Tongue (tissue), 3 donors: ENCODE measurements at places on chromosomes 5 and 9. TPM values are rescaled to one million over a fixed set of nuclear protein-coding genes. Genes with fewer than 3 reads are reported as not detected.
A peak's percentile ranks its signal among the peaks of the same experiment; 100 is the strongest.

ENTREP1 gene
- 16.3 TPM for total RNA-seq

FOXD4L4 gene
- total RNA-seq = not detected

- DNase-seq = no peak
Observed at GRCh38 chr5:134460551-134460950, 48.9 kb upstream of the CDKN2AIPNL start.

CDKN2B gene
- total RNA-seq = 2.2 TPM

DNA sequence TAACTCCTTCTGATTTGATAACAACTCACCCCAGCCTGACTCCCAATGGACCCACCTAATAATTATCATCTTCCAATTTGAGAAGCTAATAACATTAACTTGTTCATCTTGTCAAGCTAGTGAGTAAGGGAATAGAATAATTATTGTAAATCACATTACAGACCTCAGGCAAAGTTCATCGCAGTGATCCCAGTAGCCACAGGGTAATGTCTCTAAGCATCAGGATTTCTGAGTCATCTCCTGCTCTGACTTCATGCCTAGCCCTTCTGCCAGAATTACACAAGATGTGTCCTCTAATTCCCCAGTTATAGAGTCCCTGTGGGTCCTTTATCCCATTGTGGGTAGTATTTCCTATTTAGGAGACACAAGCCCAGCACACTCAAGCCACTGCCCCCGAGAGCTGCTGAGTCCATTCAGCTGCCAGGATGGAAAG lies 365.7 kb downstream of the DEPDC1B start:
- DNase-seq = no peak

DNA sequence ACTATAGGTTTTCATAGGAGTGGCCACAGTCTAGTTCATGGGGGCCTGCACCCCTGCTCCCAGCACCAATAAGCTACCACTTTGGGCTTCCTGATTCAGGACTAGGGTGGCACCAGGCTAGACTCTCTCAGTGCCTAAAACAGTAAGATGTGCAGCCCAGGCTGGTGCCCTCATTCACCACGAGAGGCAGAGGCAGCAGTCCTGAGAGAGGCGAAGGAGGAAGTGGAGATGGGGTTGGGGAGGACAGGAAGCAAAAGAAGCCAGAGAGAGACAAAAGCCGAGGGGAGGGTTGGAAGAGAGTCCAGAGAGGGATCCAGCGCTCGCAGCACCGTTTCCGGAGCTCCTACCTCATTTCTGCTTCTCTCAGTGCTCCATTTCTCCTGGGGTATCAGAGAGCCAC lies 180.9 kb downstream of the MED10 start:
- no peak for DNase-seq

- no peak for DNase-seq
Observed at GRCh38 chr9:87694236-87694755, 31.6 kb upstream of the CTSL start.

DNA sequence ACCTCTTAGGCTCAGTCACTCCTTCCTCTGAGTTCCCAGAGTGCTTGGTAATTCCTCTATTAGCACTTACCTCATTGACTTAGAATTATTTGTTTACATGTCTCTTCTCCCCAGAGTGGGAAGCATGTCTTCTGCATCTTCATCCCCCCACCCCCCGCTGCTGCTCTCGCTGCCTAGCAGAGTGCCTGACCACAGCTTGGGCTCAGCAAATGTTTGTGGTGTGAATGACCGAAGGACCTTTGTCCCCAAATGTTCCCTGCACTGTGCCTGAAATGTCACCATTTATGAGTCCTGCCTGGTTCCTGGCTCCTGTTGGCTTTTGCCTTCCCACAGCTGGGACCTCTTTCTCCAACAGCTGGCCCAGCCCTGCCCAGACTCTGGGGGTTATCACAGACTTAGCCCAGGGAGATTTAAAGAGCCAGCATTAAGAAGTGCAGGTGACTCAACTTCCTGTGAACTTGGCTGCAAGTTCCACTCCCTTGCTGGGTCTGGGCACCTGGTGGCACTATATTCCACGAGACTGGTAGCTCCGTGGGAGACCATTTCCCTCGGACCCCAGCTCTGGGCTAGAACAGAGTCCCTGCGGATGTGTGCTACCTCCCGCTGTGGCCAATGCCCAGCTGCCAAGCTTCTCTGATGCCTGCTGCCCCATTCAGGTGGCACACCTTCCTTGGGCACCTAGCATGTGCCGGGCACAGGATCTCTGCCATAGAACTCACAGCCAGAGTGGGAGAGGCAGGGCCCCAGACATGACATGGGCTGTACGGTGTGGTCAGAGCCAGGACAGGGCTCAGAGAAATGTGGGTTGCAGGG lies 1.8 kb upstream of the HMCN2 start:
- no peak for DNase-seq

- DNase-seq = no peak
Observed at GRCh38 chr5:10681731-10682679, 79.0 kb downstream of the DAP start.

GRCh38 chr9:133282464-133283238 lies 7.7 kb upstream of the ABO start:
- no peak for DNase-seq

FKBP15 gene
- 26.3 TPM for total RNA-seq

GRCh38 chr5:111975133-111975532 lies 218.1 kb upstream of the NREP start:
- DNase-seq = peak; percentile 62

DNA sequence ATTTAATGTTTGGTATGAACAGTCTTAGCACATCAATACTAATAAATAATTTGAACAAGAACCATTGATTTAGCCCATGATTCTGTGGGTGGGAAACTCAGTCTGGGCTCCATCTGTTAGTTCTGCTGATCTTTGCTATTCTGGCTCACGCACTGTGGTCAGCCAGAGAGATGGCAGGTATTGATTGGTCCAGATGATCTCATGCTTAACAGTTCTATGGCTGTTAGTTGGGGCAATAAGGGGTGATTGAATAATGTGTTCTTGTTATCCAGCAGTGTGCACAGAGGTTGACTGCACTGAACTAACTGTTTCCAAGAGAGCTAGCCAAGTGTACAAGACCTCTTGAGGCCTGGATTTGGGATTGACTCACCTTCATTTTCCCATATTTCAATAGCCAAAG lies 824.3 kb downstream of the SEMA5A start:
- DNase-seq = no peak

FBLL1 gene
- total RNA-seq = 6.9 TPM

DNA sequence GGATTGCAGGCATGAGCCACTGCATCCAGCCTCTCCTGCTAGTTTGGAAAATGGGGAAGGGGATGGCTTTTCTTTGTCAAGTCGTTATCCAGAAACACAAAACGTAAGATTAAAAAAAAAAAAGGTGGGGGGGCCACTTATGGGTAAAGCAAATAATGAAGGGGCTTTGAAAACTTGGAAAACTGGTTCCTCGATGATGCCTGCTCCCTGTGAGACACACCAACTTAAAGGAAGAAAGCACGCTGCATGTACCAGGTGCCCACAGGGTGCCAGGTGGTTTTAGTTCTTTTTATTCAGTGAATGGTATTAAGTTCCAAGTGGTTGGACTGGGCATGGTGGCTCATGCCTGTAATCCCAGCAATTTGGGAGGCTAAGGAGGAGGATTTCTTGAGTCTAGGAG lies 170.1 kb downstream of the GOLPH3 start:
- peak; percentile 31 for DNase-seq

DNA sequence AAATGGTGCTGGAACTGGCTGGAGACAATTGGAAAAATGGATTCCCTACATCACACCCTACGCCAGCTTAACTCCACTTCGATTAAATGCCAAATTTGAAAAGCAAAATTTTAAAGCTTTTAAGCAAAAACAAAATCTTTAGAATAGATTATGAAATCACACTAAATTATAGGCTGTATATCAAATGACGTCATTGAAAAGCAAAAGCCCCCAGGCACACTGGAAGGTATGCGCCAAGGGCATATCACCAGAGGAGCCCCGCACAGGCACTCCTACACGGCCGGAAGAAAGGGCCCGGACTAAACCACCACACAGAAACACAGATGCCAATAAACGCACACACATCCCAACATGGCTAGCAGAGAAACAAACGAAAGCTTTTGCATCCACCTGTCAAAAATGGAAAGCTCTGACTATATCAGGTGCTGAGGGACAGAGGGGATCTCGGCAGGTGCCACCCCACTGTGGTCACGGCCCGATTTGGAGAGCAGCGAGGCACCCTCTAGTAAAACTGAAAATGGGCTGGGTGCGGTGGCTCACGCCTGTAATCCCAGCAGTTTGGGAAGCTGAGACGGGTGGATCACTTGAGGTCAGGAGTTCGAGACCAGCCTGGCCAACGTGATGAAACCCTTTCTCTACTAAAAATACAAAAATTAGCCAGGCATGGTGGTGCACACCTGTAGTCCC lies 17.0 kb upstream of the MXD3 start:
- DNase-seq = no peak

GRCh38 chr5:32147236-32147635 lies 26.9 kb downstream of the GOLPH3 start:
- no peak for DNase-seq

DNA sequence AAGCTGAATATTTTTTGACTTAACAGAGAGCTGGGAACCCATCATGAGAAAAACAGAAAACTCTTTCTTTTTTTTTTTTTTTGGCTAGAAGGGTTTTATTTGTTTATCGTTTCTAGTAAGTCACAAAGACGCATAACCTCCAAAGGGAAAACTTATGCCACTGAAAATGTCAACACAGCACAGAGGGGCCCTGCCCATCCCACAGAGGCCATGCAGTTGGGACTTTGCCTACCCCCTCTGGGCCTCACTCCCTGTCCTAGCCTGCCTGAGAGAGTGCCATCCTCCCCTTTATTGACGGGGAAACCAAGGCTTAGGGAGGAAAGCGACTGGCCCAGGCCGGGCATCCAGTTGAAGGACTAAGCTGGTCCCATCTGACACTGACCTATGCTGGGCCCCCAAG lies 74.7 kb downstream of the VAV2 start:
- DNase-seq = no peak

TAF1L gene
- total RNA-seq = 0.21 TPM

PFN3 gene
- total RNA-seq = not detected

DNA sequence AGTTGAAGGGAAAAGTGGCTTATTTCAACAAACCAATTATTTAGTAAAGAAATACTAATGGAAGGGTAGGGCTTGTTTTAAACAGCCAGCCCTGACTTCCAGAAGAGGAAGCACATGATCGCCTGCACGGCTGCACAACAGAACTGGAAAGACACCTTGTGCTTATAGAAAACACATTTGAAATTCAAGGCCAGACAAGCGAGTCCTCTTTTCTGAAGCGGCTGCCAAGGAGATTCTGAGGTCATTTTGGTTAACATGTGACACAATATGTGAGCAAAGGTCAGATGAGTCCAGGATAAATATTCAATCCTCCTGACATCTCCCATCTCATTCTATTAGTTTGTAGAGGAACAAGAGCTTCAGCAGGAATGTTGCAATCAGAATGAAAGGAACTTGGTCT lies 461.4 kb upstream of the ST8SIA4 start:
- DNase-seq = no peak

STC2 gene
- 29.2 TPM for total RNA-seq

GRCh38 chr9:88544245-88544644 lies 9.3 kb downstream of the NXNL2 start:
- no peak for DNase-seq

DNA sequence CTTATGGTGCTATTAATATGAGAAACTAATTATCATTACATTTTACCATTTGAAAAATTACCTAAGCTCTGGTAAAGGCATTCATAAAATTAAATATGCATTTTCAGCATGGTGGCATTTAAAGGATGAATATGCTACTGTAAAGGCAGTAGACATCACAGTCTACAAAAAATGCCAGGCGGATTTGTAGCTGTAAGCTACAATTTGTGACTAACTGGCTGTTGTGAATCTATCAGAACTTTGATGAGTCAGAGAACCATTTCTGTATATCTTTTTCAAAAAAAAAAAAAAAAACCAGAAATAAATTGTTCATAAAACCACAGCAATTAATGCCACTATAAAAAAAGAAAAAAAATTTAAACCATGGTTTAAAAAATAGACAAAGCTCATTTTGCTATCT lies 186.3 kb downstream of the NFIB start:
- no peak for DNase-seq
